ENCODE measurements at places on chromosomes 16 and 17.

DNA sequence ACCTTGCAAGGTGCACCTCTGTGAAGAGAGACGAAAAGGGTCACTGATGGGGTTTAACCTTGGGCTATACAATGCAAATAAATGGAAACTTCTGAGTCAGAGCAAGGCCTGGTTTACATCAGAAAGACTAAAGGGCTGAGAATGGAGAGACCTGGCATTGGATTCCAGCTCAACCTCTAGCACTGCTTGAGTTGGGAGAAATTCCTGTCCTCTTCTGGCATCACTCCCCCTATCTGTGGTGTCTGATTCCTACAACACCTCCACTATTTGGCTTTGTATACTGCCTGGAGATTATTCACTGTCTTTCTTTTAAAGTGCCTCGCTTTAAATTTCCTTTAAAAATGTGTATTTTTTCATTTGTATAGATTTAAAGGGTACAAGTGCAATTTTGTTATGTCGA, 68.8 kb downstream of the GPR139 start:
- DNase-seq, result no peak

- DNase-seq, result no peak
These were observed 239.4 kb upstream of the CPHXL start for GRCh38 chr16:75965504-75966374.

DNA sequence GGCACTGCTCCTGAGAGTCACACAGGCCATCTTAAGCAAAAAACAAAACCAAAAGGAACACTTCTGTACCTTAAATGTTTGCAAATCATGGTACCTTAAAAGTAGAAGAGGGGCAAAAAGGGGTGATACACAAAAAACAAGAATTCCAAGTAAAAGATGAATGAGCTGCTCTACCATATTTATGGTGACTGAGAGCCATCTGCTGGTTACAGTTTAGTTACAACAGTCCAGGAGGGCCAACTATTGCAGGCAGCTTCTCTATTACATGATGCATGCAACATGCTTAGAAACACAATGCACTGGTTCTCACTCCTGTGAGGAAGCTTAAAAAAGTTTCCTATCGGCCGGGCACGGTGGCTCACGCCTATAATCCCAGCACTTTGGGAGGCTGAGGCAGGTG, 53.5 kb downstream of the STX8 start:
- peak; percentile 19 for DNase-seq

GRCh38 chr17:60354223-60354622, 37.7 kb downstream of the USP32 start:
- no peak for DNase-seq

Measured in activated naive CD4-positive, alpha-beta T cell treated with anti-CD3 and anti-CD28 coated beads for 36 hours (primary cell).